ENCODE measurements at places on chromosomes 6 and 20. TPM values are rescaled to one million over a fixed set of nuclear protein-coding genes. Genes with fewer than 3 reads are reported as not detected.

The TGM3 gene
- 0.21 TPM for polyA plus RNA-seq

The APCDD1L gene
- not detected for polyA plus RNA-seq

GRCh38 chr6:111804627-111805235, 68.5 kb downstream of the FYN start:
- no peak for DNase-seq

DNA sequence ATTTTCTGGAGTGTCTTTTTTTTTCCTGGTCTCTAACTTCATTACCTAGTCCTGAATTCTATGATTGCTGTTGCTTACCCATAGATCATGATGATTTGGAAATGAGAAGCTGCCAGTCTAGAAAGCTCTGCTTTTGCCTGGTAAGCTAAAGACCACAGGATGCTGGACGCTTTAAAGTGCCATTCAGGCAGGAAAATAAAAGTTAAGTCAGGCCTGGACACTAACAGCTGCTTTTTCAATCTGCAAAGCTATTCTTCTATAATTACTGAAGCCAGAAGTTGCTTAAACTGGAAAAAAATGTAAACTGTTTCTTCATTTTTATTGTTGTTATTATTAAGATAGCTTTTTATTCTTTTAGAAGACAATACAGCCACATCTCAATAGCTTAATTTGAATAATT, 129.8 kb upstream of the SPACA1 start:
- DNase-seq: no peak
